ENCODE measurements at places on chromosomes 12 and 14.
A peak's percentile ranks its signal among the peaks of the same experiment; 100 is the strongest.

- peaks cover 15% of the 10 kb centered on the region for H3K4me1 ChIP-seq
- H3K4me3 ChIP-seq = no peak overlapping the region
- H3K27me3 ChIP-seq = peaks cover 15% of the 10 kb centered on the region
- no peak overlapping the region for H3K27ac ChIP-seq
- H3K36me3 ChIP-seq = no peaks in the 10 kb centered on the region
Observed at GRCh38 chr14:100640471-100641273, 53.5 kb upstream of the BEGAIN start.

DNA sequence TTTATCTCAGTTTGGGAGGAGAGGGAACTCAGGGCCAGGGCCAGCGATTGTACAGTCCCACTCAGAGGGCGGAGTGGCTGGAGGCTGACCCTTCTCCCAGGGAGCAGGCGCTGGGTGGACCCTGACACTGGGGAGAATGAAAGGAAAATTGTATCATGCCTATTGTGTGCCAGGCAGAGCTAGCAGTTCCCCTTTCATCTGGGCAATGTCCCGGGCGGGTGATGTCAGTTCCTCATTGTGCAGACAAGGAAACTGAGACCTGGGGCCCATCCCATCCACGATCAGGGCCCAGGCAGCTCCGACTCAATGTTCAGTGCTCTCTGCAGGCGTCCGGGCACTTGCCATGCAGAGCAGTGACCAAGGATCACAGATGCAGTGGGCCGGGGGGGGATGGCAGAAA, 101.9 kb upstream of the RTL1 start:
- no peaks in the 10 kb centered on the region for H3K36me3 ChIP-seq
- peaks cover 18% of the 10 kb centered on the region for H3K4me1 ChIP-seq
- peak overlapping the region; percentile 93 for H3K27ac ChIP-seq
- H3K27me3 ChIP-seq = peaks cover 25% of the 10 kb centered on the region

DNA sequence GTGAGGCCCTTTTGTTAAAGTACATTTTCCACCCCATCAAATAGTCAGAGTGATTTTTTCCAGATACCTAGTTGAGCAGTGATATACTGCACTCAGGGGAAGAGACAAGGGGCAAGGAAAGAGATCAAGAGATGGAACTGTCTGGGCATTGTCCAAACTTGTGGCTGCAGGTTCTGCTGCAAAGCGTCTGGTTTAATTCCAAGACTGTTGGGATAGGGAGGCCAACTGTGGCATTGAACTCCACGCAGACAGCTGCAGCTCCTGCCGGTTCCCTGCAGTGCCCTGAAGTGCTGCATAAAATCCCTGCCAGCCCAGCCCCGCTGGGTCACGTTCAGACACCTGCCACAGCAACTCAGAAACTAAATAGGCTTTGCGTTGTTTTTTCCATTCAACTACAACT, 30.5 kb downstream of the RPH3A start:
- peaks cover 18% of the 10 kb centered on the region for H3K27me3 ChIP-seq
- no peak for DNase-seq
- no peaks in the 10 kb centered on the region for H3K4me1 ChIP-seq
- H3K27ac ChIP-seq = no peak overlapping the region

DNA sequence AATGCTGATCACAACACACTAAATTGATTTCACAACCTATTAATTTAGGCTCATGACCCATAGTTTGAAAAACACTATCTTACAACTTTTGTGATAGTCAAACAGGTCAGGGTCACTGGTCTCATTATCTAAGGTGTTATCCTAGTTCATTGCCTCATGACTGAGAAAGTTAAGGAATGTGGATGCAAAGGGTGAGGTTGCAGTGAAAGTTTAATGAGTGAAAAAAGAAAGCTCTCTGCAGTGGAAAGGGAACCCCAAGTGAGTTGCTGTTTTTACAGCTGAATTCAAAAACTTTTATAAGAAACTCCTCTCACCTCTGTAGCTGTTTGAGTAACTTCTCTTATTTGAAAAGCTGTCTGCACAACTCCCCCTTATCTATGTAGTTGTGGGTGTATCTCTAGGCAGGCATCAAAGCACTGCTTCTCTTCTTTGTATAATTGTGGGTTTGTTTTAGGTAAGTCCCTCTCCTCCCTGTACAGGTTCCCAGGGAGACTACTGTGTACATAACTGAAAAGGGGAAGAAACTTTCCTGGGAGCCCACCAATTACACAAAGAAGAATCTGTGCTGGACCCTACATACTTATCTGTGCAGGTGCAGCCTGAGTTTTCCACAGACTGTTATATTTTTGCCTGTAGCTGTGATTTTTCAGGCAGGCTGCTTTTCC, 18.9 kb downstream of the DNAL1 start:
- H3K4me1 ChIP-seq = no peaks in the 10 kb centered on the region
- no peak for DNase-seq
- no peak overlapping the region for H3K4me3 ChIP-seq
- H3K36me3 ChIP-seq = peaks cover 45% of the 10 kb centered on the region
- no peaks in the 10 kb centered on the region for H3K27me3 ChIP-seq
- H3K27ac ChIP-seq = peak overlapping the region; percentile 47

DNA sequence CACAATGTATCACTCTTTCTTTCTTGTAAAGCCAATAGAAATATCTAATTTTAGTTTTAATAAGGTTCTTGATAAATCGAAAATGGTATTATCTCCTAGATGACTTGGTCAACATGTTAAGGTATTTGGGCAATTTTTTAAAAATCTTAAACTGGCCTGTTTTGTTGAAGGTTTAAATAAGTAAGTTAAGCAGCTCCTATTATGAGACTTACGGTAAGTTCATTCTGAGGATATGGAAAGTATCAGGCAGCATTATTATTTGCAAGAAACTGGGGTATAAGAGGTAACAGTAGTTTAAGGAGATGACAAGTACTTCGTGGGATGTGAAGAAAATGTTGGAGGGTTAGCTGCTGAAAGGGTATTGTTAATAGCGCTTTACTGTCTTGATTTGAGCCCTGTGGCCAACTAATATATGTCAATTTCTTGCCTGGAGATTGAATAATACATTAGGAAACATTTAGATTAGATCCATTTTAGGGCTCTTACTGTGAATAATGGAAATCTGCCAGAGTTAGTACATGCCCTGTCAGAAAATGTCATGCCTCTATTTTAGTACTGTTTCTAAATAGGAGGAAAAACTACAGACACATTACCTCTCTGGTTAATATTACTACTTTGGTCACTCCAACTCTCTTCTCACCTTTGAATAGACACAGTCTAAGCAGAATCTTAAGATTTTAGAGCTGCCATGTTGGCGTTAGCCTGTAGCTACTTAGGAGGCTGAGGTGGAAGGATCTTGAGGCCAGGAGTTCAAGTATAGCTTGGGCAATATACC, 5.0 kb downstream of the STRAP start:
- H3K36me3 ChIP-seq = peaks cover 51% of the 10 kb centered on the region
- DNase-seq = no peak
- no peak overlapping the region for H3K27ac ChIP-seq
- peaks cover 23% of the 10 kb centered on the region for H3K4me1 ChIP-seq
- H3K4me3 ChIP-seq = no peak overlapping the region
- no peaks in the 10 kb centered on the region for H3K27me3 ChIP-seq

DNA sequence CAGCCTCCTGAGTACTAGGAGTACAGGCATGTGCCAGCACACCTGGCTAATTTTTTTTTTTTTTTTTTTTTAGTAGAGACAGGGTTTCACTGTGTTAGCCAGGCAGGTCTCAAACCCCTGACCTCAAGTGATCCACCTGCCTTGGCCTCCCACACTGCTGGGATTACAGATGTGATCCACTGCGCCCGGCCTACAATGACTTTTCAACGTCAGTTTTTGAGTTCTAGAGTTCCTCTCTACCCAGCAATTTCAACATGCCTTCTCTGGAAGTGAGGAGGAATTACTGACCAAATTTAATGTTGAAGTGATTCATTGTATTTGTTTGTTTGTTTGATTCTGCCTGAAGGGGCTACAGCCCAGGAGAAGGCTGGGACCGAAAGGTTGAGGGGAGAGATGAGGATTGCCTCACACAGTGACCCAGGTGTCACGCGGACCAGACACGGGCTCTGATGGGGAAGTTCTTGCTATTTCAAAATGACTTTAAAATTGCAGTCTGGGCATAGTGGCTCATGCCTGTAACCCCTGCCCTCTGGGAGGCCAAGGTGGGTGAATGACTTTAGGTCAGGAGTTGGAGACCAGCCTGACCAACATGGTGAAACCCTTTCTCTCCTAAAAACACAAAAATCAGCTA, 8.6 kb upstream of the DENR start:
- no peak overlapping the region for H3K27ac ChIP-seq
- H3K4me3 ChIP-seq = no peak overlapping the region
- peaks cover 4% of the 10 kb centered on the region for H3K27me3 ChIP-seq
- DNase-seq = no peak
- no peaks in the 10 kb centered on the region for H3K4me1 ChIP-seq

DNA sequence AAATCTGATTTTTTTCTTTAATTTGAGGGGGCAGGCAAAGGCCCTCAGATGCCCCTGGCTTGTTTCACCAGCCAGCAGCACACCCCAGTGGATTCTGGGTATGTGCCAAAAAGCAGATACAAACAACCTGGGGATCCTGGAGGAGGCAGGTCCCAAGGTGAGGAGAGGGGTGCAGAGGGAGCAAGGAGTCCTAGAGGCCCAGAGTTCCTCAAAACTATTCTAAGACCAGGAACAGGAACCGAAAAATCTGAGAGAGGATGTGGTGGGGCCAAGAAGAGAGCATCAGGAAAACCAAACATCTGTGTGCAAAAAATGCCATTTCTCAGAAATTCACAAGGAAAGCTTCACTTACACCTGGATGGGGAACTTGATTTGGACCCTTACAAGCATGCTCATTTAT, 8.2 kb downstream of the KCNA5 start:
- no peak overlapping the region for H3K4me3 ChIP-seq
- H3K4me1 ChIP-seq = peaks cover 20% of the 10 kb centered on the region
- no peaks in the 10 kb centered on the region for H3K36me3 ChIP-seq
- peaks cover 33% of the 10 kb centered on the region for H3K27me3 ChIP-seq

GRCh38 chr14:78122436-78122835, 47.7 kb upstream of the NRXN3 start:
- H3K36me3 ChIP-seq = no peaks in the 10 kb centered on the region
- H3K27ac ChIP-seq = no peak overlapping the region
- no peak for DNase-seq
- no peak overlapping the region for H3K4me3 ChIP-seq
- H3K4me1 ChIP-seq = peaks cover 6% of the 10 kb centered on the region
- peaks cover 10% of the 10 kb centered on the region for H3K27me3 ChIP-seq

GRCh38 chr12:133130808-133131128, 341 bp downstream of the ZNF10 start:
- peak overlapping the region; percentile 98 for H3K4me3 ChIP-seq
- peak; percentile 36 for DNase-seq
- H3K27me3 ChIP-seq = peaks cover 7% of the 10 kb centered on the region

DNA sequence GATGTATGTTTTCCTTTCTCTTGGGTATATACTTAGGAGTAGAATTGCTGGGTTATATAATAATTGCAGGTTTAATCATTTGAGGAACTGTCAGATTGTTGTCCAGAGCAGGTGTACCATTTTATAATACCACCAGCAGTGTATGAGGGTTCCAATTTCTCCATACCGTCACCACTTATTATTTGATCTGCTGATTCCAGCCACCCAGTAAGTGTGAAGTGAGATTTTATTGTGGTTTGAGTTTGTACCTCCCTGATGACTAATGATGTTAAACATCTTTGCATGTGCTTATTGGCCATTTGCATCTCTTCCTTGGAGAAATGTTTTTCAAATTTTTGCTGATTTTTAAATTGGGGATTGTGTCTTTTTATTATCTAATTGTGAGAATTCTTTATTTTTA, 15.1 kb downstream of the NCKAP5L start:
- no peak overlapping the region for H3K4me3 ChIP-seq
- peaks cover 29% of the 10 kb centered on the region for H3K36me3 ChIP-seq
- no peak overlapping the region for H3K27ac ChIP-seq
- H3K27me3 ChIP-seq = no peaks in the 10 kb centered on the region

DNA sequence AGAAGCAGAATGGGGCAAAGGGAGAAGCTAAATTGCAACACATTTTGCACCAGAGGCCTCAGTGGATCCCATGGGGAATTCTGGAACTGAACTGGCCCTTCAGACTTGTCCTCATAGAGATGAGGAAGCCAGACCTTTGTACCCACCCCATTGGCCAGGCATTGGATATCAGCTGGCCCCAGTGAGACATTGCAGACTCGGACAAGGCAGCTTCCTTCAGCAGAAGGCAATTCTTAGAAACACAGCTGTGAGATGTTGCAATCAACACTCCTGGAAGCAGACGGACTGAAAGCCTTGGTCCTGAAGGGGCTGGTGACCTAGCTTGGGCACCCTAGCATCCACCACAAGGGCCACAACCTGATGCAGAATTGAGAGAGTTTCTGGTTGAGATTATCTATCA, 218.1 kb downstream of the MSRB3 start:
- no peak overlapping the region for H3K27ac ChIP-seq
- H3K4me3 ChIP-seq = no peak overlapping the region

Data from nephron progenitor cell (in vitro differentiated cells).